Right atrium auricular region (tissue), 2 donors: ENCODE measurements at places on chromosomes 3 and 15. TPM values are rescaled to one million over a fixed set of nuclear protein-coding genes. Genes with fewer than 3 reads are reported as not detected.
A peak's percentile ranks its signal among the peaks of the same experiment; 100 is the strongest.

DNA sequence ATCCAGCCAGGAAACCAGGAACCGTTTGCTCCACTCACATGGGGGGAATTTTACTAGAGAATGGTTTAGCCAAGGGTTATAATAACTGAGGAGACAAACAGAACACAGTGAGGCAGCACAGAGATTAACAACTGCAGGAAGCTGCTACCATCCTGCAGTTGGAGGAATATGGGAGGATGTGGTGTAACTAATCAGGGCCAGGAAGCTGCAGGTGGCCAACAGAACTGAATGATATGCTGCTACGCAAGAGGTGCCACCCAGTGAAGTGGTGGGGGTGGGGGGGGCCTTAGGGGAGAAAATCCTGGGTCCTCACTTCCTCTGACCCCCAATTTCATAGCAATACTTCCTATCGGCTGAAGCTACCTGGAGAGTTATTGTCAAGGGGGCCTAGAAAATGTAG, 306.4 kb upstream of the STT3B start:
- no peak for DNase-seq

DNA sequence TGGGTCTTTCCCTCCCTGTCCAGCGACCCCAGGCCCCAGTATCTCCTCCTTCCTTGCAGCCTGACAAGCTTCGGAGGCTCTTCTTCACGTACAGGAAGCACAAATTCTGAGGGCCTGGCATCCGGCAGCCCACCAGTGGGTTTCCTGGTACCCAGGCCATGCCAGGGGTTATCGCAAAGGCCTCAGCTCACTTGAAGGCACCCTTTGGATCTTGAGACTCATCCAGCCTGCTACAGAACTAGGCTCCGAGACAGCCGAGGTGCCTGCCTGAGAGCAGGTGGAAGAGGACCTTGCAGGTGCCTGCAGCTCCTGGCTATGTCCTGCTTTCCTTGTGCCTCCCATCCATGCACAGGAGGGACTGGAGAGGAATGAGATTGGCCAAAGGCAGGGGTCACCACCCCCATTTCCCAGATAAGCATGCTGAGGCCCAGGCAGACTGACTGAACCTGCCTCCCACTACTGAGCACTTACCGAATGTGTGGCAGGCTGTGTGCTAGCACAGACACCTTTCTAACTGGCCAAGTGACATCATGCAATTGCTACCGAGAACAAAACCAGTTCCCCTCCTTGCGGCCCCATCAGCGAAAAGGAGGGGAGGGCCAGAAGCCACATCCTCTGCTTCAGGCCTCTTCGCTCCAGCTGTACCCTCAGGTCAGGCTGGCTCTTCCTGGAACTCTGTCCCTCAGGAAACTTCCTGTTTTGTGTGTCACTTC, 11.2 kb downstream of the SH2D7 start:
- DNase-seq, result no peak

DNA sequence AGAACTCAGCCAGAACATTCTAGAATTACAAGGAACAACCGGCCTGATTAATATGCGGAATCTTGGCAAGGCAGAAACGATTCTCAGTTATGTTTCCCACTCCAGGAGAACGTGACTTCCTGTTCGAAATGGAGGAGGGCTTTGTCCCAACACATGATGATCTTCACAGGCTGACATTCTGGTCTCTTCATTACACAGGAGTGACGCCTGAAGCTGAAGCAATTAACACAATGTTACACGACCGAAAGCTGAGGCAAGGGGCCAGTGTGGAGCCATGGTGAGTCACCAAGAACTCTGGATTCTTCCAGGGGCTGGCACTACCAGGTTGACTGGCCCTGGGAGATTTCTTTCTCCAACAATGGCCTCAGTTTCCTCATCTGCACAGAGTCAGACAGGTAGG, 40.9 kb downstream of the RFTN1 start:
- DNase-seq, result no peak

GRCh38 chr15:68638953-68639515, 60.2 kb downstream of the CORO2B start:
- DNase-seq, result no peak

- DNase-seq, result no peak
Measured at GRCh38 chr15:41333026-41333562, 413 bp downstream of the NUSAP1 start.

Gene CHRNA3
- 1.7 TPM for total RNA-seq

Gene CACNA1D
- total RNA-seq, result 2.7 TPM

Gene ADGRG7
- total RNA-seq, result not detected

GRCh38 chr3:131711114-131711768, 208.5 kb upstream of the MRPL3 start:
- no peak for DNase-seq

GRCh38 chr3:52551118-52551517, 14.7 kb downstream of the UQCC5 start:
- no peak for DNase-seq

DNA sequence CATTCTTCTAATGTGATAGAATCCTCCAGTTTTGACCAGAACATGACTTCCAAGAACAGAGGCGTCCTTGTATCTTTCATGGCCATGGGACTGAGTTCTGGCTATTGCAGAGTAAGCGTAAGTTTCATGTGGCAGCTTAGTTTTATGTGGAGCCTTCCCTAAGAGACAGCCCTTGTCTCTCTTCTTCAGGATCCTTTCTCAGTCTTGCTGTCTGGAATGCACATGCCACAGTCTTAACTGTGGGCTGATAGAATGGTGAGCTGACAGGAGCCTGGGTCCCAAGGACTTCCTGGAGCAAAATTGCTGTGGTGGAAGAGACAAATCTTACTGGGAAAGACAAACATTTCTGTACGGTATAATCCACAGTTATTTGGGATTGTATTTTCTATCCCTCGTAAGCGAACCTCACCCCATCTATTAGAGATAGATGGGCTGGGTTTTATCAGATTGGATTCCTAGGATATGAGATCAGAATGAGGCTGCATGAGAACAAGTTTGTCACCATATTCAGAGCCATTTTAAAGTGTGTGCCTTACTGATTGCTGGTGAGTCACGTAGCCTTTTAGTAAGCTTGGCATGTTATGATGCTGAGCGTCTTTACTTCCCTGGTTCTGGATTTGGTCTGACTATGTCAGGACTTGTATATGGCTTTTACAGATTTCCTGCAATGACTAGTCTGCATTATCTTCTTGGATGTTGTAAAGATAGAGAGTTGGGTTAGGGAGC, 32.8 kb downstream of the CDIN1 start:
- DNase-seq, result no peak

- DNase-seq, result no peak
Measured at GRCh38 chr3:46408853-46409252, 1.8 kb downstream of the CCRL2 start.

GRCh38 chr3:168807448-168807847, 711.7 kb upstream of the GOLIM4 start:
- no peak for DNase-seq

Gene PDCD10
- total RNA-seq, result 40.5 TPM

GRCh38 chr3:128922804-128923459, 43.5 kb downstream of the ACAD9 start:
- DNase-seq, result no peak

GRCh38 chr15:41585127-41586047, 26.4 kb downstream of the TYRO3 start:
- DNase-seq, result peak; percentile 66

Gene RCCD1
- 6.8 TPM for total RNA-seq

DNA sequence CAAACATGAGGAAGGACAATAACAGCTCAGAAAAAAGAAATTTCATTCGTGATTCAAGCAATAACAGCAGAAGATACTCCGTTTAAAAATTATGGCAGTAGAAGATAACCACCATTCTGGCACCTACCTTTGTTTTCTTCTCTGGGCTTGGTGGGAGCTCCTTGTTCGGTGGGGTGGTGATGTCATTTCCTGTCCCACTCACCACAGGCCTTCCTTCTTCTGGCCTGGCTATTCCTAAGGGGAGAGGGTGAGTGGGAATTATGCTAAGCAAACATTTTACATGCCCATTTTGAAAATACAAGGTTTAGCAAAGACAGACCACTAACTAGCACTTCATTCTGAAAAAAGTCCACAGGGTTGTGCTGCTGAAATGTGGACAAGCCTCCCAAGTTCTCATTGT, 74.4 kb downstream of the DHX30 start:
- no peak for DNase-seq

GRCh38 chr15:100932676-100933348, 13.7 kb downstream of the LRRK1 start:
- no peak for DNase-seq

Gene SNX4
- 30.0 TPM for total RNA-seq

DNA sequence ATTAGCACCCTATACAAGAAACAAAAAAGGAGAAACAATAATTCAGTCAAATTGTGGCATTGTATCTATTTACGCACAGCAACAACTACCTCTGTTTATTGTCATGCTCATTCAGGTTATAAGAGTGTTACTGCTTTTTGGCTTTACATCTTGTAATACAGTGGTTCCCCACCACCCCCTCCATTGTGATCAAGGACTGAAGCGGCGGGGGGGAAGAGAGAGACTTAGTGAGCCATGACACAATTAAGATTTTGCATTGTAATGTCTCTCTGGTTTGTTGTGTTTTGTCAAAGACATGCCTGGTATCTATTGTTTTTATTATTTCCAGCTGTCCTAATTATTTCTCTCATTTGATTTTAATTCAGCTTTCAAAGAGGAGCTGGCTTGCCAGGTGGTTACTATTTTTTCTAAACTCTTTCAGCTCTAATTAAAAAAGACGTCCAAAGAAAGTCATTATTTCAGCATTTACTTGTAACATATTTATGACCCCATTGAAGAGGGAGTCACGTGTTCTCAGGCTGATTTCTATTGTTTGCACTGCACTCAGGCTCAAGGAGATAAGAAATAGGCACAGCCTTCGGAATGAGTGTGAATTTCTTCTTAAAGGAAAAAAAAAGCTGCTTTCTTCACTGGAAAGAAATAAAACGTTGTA, 234.4 kb upstream of the TBL1XR1 start:
- no peak for DNase-seq

- DNase-seq, result no peak
Measured at GRCh38 chr3:35241236-35241635, 398.1 kb upstream of the ARPP21 start.

GRCh38 chr3:79477242-79477641, 290.6 kb downstream of the ROBO1 start:
- DNase-seq, result no peak

GRCh38 chr3:106336619-106337018, 467.8 kb upstream of the CBLB start:
- no peak for DNase-seq

GRCh38 chr15:76667943-76668715, 237.0 kb downstream of the SCAPER start:
- DNase-seq, result no peak

GRCh38 chr15:64740311-64741170, 34.8 kb downstream of the RBPMS2 start:
- DNase-seq, result peak; percentile 80

Gene RBP2
- total RNA-seq, result not detected

DNA sequence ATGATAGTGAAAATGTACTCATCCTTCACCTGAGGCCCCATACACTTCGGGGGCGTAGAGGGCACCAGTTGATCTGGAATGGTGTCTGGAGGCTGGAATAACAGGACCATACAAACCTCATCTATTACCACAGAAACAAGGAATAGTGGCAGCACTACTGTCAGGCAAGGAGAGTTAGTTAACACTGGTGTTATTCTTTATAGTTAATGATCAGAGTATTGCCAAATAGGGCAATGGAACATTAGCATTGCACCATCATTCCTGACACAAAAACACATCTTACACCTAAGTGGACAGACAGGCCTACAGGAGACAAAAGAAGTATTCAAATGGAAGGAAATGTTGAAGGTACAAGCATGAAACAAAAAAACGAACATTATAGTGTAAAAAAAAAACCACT, 137.0 kb upstream of the UBP1 start:
- DNase-seq, result no peak

- no peak for DNase-seq
Measured at GRCh38 chr3:65732051-65732935, 306.4 kb downstream of the MAGI1 start.

GRCh38 chr3:132654721-132655120, 4.9 kb downstream of the ACAD11 start:
- no peak for DNase-seq

DNA sequence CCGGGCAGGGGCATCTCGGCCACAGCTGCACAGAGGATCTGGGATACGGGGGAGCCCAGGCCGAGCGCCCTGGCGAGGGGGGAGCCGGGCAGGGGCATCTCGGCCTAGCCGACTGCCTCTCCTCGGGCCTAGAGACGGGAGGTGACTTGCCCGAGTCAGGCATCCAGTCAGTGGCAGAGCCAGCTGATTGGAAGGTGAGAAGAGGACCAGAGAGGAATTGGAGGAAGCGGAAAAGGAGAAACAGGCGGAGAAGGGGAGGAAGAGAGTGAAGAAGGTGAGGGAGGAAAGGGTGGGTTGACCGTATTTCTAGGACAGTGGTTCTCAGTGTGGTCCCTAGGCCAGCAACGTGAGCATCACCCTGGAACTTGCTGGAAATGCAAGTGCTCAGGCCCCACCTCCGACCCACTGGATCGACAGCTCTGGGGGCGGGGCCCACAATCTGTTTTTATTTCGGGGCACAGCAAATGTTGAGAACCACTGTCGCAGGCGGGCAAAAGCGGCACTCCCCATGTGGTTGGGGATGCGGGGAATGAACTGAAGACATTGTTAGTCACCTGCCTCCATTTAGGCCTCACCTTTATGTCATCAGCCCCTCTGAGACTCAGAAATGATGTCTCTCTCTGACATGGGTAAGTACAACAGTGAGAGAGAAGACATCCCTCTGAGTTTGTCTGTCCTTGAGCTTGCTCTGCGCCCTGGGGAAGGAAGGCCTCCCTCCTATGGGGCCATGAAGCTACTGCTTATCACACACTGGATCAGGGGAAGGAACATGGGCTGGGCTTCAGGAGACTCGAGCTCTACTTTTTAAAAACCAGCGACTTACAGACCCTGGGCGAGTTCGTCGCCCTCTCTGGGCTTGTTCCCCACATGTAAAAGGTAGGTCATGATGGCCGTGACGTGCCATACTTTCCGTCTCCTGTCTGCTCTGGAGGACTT, 1.0 kb upstream of the MELTF start:
- peak; percentile 60 for DNase-seq

Gene FGF7
- total RNA-seq, result 27.2 TPM

Gene CELSR3
- total RNA-seq, result 0.59 TPM

Gene GP9
- not detected for total RNA-seq

- no peak for DNase-seq
Measured at GRCh38 chr3:165638034-165638433, 199.2 kb downstream of the BCHE start.

GRCh38 chr15:74170875-74171578, 2.5 kb upstream of the ISLR start:
- peak; percentile 55 for DNase-seq

DNA sequence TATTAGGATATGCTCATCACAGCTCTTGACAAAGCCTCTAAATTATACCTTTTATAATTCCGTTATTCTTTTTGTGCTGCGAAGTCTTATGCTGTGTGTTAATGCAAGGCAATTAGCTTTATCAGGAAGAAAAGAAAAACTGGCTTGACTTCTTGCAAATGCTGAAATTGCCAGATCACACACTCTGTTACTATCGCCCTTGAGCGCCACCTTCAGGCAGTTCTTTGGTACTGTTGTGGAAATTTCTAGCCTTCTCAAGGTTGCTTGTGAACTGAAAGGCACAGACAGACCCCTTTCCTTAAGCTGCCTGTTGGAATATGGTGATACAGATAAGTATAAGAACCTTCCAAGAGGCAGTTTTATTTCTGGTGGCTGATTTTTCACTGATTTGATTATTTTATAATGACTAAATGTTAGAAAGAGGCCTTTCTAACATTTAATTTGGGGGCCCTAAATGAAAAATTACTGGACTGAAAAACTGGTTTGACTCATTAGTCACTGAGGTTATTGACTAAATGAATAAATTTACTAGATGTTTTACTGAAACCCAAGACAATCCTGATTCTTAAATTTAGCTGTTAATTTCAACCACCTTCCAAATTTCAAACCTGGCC, 126.2 kb upstream of the RASGRP1 start:
- DNase-seq, result peak; percentile 77

Gene ARHGAP31
- 33.1 TPM for total RNA-seq
